ENCODE measurements at places on chromosomes 3 and 15.
A peak's percentile ranks its signal among the peaks of the same experiment; 100 is the strongest.

GRCh38 chr3:71629711-71630110 lies 46.2 kb upstream of the FOXP1 start:
- DNase-seq, result no peak

- DNase-seq, result no peak
Measured at GRCh38 chr15:78810362-78811123, 721 bp downstream of the ADAMTS7 start.

DNA sequence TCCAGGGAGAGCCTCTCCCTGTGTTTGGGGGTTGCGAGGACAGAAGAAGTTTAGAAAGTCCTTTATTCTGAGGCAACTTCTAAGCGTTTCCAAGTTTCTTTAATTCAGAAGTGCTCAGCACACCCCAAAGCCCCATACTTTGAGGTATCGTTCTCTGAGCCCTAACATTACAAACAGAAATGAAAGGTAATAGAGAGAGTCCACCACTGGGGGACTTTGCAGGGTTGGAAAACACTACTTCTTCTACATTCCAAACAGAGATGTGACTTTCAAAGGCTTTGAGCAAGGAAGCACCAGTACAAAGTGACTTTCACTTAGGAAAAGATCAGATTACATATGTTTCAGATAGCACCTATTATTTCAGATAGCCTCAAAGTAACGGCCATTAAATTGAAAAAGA lies 6.2 kb upstream of the ZNF280D start:
- no peak for DNase-seq

DNA sequence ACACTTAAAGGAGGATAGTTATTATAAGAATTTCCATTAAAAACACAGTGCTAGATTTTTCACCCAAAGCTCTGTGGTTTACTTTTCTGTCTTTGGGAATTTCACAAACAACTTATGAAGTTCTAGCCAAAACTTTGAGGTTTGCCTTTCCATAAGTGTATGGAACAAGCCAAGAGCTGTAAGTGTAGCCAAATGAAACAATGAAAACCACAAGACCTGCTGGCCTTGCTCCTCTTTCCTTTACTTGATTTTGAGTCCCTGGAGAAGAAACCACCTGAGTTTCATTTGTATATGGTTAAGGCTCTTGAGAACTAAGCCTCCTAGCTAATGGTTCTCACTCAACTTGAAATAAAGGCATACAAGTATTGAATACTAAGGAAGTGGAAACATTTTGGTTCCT lies 365.3 kb upstream of the EPHA3 start:
- no peak for DNase-seq

- DNase-seq, result no peak
Measured at GRCh38 chr3:195467641-195468390, 25.0 kb upstream of the ACAP2 start.

DNA sequence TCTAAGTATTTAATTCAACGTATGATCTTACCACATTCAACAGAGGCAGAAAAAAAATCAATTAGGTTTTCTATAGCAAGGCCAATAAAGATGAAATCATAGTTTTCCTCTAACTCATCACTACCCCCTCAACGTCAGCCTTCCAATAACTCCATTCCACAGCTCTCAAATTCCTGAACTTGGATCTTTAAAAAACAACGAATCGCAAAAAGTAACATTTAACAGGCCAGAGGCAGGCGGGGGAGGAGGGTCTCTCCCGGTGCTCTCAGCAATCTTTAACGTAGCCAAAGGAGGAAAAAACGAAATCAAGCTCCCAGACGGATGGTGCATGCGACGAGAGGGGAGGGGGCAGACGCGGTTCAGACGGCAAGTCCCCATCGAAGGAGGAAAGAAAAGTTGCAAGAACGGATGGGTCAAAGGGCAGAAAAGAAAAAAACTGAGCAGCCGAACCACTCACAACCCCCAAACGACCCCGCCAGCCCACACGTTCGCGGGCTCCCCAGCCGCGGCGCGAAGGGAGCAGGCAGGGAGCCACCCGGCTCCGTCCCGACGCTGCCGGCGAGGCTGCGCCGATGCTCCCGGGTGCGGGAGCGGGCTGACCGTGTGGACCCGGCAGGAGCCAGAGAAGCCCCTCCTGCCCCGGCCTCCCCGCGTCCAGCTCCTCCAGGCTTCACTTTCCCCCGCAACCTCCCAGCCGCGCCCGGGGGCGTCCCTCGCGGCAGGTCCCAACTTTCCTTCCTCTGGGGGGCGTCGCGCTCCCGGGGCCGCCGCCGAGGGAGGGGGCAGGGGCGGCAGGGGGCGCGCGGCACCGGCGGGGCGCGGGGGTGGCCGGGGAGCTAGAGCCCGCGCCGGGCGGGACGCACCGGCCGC lies 703 bp downstream of the PEAK1 start:
- DNase-seq, result no peak

- no peak for DNase-seq
Measured at GRCh38 chr15:72353266-72353665, 22.5 kb downstream of the HEXA start.

- no peak for DNase-seq
Measured at GRCh38 chr3:184726497-184726896, 14.6 kb upstream of the MAGEF1 start.

DNA sequence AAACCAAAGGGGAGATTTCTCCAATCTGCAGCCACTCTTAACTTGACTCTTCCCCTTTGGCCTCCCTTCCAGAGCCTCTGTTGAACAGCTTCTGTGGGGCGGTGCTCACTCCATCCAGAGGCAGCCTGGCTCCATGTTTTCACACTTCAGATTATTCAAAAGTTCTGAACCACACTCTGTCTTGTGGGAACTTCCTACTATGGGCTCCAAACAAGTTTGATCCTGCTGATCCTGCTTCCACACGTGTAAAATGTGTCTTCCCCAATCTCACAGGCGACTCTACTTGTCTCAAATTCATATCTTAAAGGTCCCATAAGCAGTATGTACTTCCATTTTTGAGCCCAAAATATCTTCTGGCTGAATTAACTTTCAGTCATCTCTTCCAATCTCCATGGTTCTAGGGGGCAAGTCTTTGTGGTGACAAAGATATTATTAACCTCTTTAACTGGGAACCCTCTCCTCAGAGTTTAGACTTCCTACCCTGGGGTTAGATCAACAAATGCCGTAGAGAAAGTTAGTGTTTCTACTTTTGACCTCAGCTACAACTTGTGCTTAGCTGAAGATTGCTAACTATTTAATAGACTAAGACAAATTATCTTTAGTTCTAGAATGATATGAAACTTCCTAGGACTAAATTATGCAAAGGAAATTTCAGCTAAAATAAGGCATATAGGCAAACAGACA lies 176.3 kb upstream of the BCL6 start:
- DNase-seq, result no peak

DNA sequence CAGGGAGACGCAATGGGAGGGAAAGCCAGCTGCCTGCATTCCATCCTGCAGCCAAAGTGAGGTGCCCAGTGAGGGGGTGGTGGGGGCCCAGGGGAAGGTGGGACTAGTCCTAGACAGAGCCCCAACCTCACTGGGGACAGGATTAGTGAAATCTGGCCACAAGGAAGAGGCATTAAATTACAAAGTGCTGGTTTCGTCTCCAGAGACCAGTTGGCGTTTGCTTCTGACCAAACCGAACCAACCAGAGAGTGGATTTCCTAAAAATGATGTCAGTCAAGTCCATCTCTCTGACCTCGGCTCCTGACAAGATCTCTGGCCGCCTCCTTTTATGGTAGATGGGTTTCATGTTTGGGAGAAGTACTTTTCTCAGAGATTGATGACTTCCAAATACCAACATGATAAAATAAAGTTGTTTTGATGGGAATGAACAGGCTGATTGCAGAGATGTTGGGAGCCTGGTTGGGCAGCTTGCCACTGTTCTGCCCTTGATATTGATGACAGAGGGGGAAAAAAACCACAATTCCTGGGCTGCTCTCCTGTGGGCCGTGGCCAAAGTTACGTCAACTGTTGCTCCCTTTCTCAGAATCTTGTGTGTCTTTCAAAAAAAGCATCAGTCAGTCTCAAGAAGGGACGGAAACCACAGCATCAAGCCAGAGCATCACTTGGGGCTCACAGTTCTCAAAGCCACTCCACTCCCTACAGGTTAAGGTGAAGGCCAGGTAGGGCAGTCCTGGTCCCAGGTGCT lies 24.6 kb downstream of the ITGA11 start:
- DNase-seq, result peak; percentile 87

GRCh38 chr15:72722071-72722696 lies 36.2 kb downstream of the BBS4 start:
- DNase-seq, result no peak

GRCh38 chr3:145798007-145798406 lies 363.0 kb downstream of the PLOD2 start:
- no peak for DNase-seq

DNA sequence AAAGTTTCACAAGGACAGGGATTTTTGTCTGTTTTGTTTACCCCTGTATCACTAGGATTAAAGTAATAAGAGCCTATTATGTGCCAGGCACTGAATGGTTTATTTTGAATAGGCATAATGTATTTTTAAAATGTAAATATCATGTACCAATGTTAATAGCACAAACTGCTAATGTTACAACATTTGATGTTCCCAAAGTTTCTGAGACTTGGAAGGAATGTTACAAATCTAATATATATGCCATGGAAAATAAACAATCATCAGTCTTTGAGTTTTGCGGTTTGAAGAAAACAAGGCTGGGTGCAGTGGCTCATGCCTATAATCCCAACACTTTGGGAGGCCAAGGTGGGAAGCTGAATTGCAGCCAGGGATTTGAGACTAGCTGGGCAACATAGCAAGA lies 159.4 kb downstream of the CDIN1 start:
- DNase-seq, result no peak
